ENCODE measurements at places on chromosomes 3 and 15.

GRCh38 chr3:30638685-30639412 lies 32.4 kb downstream of the TGFBR2 start:
- DNase-seq, result no peak

- DNase-seq, result no peak
Measured at GRCh38 chr3:72720566-72720965, 127.7 kb downstream of the SHQ1 start.

- DNase-seq, result peak; percentile 75
Measured at GRCh38 chr3:123272547-123272946, 70.8 kb downstream of the SEC22A start.

DNA sequence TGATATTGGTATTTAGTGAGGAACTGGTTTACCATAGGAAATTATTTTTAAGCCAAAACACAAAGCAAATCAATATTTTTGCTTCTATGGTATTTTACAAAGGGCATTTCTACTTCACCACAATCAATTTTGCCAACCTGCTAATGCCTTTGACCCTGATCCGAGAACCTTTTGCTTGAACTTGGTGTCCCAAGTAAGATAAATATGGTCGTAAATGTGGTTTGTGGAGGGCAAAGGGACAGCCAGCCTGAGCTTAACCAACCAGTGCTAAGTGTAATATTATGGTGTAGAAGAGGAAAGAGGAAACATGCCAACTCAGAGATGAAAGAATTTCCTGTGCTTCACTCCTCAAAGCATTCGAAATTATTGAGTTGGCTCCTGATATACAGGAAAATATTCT lies 148.4 kb downstream of the C3orf38 start:
- no peak for DNase-seq

GRCh38 chr3:78737988-78738387 lies 1029.8 kb downstream of the ROBO1 start:
- DNase-seq, result peak; percentile 13

DNA sequence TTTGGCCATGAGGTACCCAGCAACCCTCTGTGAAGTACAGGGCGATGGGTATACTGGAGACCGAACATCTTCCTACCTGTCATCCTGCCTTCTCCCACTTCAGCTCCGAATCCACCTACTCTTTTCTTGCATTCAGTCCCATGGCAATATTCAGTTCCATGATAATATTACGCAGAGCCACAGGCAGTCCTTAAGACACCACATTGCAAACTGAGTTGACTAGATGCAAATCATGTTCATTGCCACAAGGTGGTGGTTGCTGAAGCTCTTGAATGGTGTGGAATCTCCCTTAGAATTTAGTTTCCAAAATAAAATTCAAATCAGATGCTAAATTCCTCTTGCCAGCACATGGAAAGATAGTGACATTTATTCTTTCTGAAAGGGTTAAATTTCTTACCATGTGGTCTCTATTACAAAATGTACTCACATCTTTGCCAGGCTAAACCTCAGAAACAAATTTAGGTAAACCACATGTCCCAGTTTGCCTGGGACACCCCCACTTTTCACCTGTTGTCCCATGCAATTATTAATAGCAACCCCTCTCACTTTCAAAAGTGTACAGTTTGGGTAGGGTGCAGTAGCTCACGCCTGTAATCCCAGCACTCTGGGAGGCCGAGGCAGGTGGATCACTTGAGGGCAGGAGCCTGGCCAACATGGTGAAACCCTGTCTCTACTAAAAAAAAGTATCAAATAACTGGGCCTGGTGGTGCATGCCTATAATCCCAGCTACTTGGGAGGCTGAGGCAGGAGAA lies 1.7 kb upstream of the NME9 start:
- peak; percentile 29 for DNase-seq

GRCh38 chr3:38397320-38397719 lies 50.7 kb downstream of the XYLB start:
- peak; percentile 35 for DNase-seq
